ENCODE measurements at places on chromosomes 4 and X.

GRCh38 chrX:118652717-118653116, 74.7 kb upstream of the IL13RA1 start:
- no peak for DNase-seq

DNA sequence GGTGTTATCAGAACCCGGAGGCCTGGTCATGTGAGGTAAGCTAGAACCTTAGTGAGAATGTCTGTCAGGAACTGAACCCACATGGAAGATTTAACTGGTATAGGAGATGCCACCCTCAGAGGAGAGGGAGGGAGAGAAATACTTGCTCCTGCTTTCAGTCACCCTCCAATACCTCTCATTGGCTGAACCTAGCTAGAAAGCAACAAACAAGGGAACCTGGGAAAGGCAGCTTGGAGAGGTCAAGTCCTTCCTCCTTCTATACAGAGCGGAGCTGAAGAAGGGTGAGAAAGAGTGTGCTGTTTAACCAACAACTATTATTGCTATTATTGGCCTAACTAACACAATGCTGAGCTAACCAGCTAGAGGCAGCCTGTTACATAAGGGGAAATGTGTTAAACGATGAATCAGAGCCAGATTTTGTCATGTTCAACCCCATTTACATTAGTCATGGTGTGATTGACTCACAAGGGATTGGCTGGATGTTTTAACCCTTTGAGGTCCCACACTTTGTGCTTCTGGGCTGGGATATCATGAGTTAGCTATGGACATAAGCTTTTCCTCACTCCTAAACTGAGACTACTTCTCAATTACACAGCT, 96.5 kb upstream of the ESX1 start:
- peak; percentile 45 for DNase-seq

DNA sequence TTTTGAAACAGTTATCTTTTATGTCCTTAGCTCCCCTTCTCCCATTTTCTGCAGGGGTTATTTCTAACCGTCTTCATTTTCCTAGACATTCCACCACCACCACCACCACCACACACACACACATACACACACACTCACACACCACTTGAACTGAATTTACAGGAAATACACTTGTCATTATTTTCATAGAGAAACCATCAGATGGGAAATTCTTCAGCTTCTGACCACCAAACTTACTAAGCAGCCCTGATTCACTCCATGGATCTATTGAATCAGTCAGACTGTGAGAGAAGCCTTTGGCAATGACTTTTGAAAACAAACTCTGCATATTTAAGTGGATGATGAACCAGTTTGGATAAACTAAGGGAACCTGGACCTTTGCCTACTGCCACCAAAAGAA, 210.1 kb upstream of the NHS start:
- DNase-seq, result no peak

DNA sequence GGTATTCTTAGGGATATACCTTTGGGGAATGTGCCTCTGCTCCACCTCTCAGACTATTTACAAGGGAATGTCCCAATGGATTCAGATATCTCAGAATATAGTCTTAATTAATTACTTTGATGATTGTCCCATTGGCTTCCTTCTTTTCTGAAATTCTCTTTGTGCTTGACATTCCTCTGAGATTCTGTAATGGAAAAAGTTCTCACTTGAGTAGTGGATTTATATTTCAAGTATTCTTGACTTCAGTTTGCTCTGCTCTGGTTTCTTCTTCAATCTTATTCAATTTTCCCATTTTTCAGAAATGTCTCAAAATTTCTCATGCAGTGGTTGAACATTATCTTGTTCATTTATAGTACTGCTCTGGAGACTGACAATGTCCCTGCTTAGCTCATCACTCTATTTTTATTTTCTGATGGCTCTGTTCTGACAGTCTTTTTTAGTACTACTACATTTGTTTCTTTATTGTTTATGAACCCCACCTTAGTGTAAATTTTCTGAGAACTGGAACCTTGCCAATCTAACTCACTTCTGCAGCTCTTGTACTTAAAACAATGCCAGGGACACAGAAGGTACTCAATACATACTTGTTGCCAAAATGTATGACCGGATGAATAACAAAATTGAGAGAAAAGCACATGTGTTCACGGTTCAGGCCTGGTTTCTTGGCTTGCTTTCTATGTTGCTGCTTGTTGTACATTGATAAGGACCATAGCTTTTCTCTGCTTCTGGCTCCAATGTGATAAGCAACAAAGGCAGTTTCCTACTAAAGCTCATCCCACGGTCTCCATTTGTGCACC, 471.7 kb downstream of the GASK1B start:
- DNase-seq, result no peak

Data from AG04449 (cell line).